H1 (cell line): ENCODE measurements at places on chromosomes 3 and 15. TPM values are rescaled to one million over a fixed set of nuclear protein-coding genes. Genes with fewer than 3 reads are reported as not detected.

DNA sequence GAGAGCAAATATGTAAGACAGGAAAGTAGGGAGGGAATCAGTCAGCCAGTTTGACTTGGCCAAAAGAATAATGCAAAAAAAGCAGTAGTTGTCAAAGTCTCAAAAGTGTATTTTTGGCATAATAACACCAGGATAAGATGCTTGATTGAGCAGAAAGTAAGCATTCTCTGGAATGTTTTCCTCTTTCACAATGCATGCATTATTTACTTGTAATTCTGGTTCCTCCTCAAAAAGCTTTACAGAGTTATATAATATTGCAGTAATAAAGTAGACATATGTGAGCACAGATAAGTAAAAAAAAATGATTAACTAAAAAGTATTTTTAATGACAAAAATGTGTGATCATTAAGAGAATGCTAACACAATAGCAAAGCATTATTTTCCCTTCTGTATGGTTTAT, 285.9 kb upstream of the BCHE start:
- H3K27me3 ChIP-seq = no peaks in the 10 kb centered on the region
- H3K36me3 ChIP-seq = no peaks in the 10 kb centered on the region
- no peaks in the 10 kb centered on the region for H3K4me1 ChIP-seq
- no peak for DNase-seq
- H3K27ac ChIP-seq = no peak overlapping the region
- no peak overlapping the region for H3K4me3 ChIP-seq

- DNase-seq = no peak
- no peak overlapping the region for H3K4me3 ChIP-seq
- no peaks in the 10 kb centered on the region for H3K27me3 ChIP-seq
- peaks cover 4% of the 10 kb centered on the region for H3K36me3 ChIP-seq
- no peak overlapping the region for H3K27ac ChIP-seq
Observed at GRCh38 chr3:183650554-183650953, 15.1 kb downstream of the KLHL24 start.

GHSR gene
- not detected in 2 replicates for total RNA-seq

MEIS2 gene
- 0.22 and 0.65 TPM in 2 replicates for total RNA-seq

POLQ gene
- total RNA-seq = 15.3 and 16.1 TPM in 2 replicates

PIERCE2 gene
- 1.4 and 2.7 TPM in 2 replicates for total RNA-seq

DNA sequence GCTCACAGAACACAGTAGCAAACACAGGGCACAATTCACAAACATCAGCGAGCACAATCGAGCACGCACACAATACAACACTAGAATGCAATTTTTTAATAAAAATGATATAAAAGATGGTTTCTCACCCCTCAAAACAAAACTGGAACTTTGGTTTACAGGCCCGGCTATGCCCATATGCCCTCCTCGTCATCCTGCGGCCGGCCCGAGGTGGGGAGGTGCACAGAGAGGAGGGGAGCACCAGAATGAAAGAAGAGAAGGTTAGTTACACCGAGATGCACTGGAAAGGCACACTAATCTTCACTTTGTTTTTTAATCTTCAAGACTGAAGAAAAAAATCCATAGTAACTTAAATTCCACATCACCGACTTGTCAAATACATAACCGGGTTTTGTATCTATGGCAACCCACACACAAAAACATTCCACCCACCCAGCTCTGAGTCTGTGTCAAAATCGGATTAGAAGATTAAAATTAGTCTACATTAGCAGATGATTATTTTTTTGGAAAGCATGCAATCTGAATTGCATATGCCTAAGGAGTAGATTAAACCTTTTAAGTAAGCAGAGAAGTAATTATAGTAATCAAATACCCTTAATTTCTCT, 196.7 kb upstream of the WNT5A start:
- H3K4me1 ChIP-seq = no peaks in the 10 kb centered on the region
- H3K27ac ChIP-seq = no peak overlapping the region
- no peaks in the 10 kb centered on the region for H3K36me3 ChIP-seq
- no peak overlapping the region for H3K4me3 ChIP-seq
- DNase-seq = no peak
- no peaks in the 10 kb centered on the region for H3K27me3 ChIP-seq

CIDEC gene
- not detected in 2 replicates for total RNA-seq

DNA sequence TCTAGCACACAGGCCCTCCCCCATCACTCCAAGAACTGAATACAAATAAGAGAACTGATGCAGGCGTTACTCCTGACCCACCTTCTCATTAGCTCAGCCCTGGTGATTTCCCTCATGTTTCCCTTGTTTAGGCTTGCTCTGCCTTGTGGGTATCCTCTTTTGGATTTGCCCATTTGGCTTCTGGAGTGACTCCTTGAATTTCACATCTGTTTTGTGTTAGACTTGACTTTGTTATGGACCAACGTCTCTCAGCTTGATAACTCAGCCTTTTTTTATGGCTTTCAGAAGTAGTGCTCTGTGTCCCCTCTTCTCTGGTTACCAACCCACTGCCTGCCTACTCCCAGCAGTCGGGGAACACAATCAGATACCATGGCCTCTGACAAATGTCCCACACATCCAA, 11.3 kb upstream of the TMOD3 start:
- H3K4me3 ChIP-seq = no peak overlapping the region
- no peak overlapping the region for H3K27ac ChIP-seq
- no peaks in the 10 kb centered on the region for H3K4me1 ChIP-seq
- no peaks in the 10 kb centered on the region for H3K36me3 ChIP-seq
- no peak for DNase-seq

STXBP5L gene
- total RNA-seq = 5.6 and 6.0 TPM in 2 replicates

DNA sequence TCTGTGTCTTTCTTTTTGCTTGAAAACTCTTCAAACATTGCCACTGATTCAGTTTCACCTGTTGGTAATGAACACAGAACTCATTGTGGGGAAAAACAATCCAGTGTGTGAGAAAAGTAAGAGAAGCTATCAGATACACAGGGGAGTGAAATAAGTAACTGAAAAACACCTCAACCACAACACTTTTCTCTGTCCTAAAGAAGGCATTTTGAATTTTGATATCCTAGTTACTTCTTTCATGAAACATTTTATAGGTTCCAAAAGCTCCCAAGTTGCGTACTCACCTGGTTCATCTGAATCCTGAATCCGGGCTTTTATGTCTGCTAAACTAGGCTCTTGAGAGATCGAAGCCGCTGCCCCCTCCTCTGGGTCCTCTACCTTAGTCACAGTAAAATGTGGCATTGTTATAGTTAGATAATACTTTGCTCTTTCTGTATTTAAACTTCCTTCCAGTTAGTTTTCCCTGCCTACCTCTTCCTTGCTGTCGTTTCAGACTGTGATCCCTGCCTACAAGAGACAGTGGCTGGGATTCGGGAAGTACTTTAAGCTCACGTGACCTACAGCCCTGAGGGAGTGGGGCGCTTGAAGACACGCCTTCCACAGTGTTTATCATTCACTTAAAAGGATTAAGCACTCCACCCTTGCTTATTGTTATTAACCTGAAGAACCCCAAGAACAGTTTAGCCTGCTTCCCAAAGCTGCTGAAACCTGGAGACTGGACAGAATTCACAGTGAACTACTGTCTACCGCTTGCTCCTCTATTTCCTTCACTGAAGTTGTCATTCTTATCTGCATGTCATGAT, 19.1 kb downstream of the SLC12A6 start:
- H3K36me3 ChIP-seq = no peaks in the 10 kb centered on the region
- DNase-seq = peak; percentile 51
- peaks cover 4% of the 10 kb centered on the region for H3K4me1 ChIP-seq
- H3K4me3 ChIP-seq = peak overlapping the region; percentile 35
- no peaks in the 10 kb centered on the region for H3K27me3 ChIP-seq
- H3K27ac ChIP-seq = no peak overlapping the region

- no peak overlapping the region for H3K4me3 ChIP-seq
- no peak overlapping the region for H3K27ac ChIP-seq
- no peaks in the 10 kb centered on the region for H3K4me1 ChIP-seq
- H3K27me3 ChIP-seq = no peaks in the 10 kb centered on the region
Observed at GRCh38 chr15:69663441-69663840, 210.8 kb downstream of the RPLP1 start.

- H3K36me3 ChIP-seq = no peaks in the 10 kb centered on the region
- DNase-seq = peak; percentile 83
- no peak within 1 kb of the TSS for H3K27ac ChIP-seq
- H3K27me3 ChIP-seq = no peaks in the 10 kb centered on the region
- H3K4me1 ChIP-seq = no peaks in the 10 kb centered on the region
Observed at GRCh38 chr15:34583399-34584329, at the start of gene GOLGA8B. GOLGA8B (minus strand) TSS chr15:34583651; CDS start chr15:34535912, 47,739 bp downstream.

- no peaks in the 10 kb centered on the region for H3K27me3 ChIP-seq
- no peak overlapping the region for H3K27ac ChIP-seq
- H3K36me3 ChIP-seq = peaks cover 5% of the 10 kb centered on the region
- no peaks in the 10 kb centered on the region for H3K4me1 ChIP-seq
- no peak for DNase-seq
Observed at GRCh38 chr3:98812851-98813374, 49.8 kb downstream of the ST3GAL6 start.

DNA sequence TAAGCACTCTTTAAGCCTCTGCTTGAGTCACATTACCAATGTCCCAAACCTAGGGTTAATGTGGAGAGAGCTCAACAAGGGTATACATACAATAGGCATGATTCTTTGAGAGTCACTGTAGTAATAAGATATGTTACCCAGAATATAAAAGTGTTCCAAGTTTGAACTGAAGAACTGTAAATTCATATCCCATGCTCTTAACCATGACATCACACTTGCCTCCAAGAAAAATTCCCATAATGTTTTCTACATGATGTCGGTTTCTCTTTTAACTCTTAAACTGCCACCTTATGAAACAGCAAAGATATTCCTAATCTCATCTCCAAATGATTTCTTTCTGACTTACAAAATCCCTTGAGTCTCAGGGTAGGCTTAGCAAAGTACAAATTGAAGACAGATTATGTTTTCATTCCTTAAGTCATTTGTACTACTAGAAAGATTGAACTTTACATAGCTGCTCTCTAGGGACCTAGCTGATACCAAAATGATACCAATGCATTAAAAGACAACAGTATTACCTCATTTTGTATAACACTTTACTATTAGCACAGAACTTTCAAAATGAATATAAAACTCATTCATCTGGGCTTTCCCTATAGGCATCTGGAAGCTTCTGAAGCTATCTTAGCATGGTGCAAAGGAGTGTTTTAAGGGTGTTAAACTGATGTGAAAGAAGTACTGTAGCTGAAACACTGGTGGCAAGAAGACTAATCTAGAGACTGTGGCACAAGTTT, 127.1 kb downstream of the KCNMB2 start:
- no peaks in the 10 kb centered on the region for H3K27me3 ChIP-seq
- no peaks in the 10 kb centered on the region for H3K36me3 ChIP-seq
- no peaks in the 10 kb centered on the region for H3K4me1 ChIP-seq
- H3K4me3 ChIP-seq = no peak overlapping the region

SUSD5 gene
- total RNA-seq = 3.3 and 3.9 TPM in 2 replicates

GRCh38 chr15:96171853-96172296, 158.6 kb upstream of the NR2F2 start:
- H3K27ac ChIP-seq = no peak overlapping the region
- no peaks in the 10 kb centered on the region for H3K36me3 ChIP-seq
- no peak for DNase-seq
- H3K27me3 ChIP-seq = no peaks in the 10 kb centered on the region
- no peak overlapping the region for H3K4me3 ChIP-seq
- H3K4me1 ChIP-seq = peaks cover 4% of the 10 kb centered on the region; the same call in 1 of the 2 replicates

TMEM212 gene
- total RNA-seq = not detected in 2 replicates

- no peaks in the 10 kb centered on the region; the same call in 1 of the 2 replicates for H3K27me3 ChIP-seq
- H3K4me1 ChIP-seq = peaks cover 3% of the 10 kb centered on the region; the same call in 1 of the 2 replicates
- no peaks in the 10 kb centered on the region for H3K36me3 ChIP-seq
- H3K4me3 ChIP-seq = peak overlapping the region; percentile 57
- peak overlapping the region; percentile 99 for H3K27ac ChIP-seq
Observed at GRCh38 chr3:138188013-138188730, 1.1 kb downstream of the ARMC8 start.

DNA sequence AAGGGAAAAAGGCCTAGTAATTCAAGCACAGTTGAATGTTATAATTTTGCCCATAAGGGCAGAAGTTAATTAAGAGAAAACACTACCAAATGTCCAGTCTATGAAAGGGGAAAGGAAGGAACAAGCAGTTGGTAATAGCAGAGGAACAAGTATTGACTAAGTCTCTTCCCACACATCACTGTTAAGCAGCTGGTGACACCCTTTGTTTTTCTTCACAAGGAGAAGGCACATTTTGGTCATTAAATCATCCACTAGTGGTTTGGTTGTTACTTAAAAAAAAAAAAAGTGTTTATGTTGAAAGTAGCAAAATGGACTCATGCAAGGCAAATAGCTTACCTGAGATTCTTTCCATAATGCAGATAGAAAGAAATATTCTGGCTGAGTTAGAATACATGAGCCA, 321.4 kb upstream of the NECTIN3 start:
- H3K27ac ChIP-seq = no peak overlapping the region
- no peaks in the 10 kb centered on the region for H3K27me3 ChIP-seq
- peaks cover 16% of the 10 kb centered on the region; the same call in 1 of the 2 replicates for H3K4me1 ChIP-seq
- DNase-seq = no peak
- H3K4me3 ChIP-seq = no peak overlapping the region

CLN6 gene
- 60.0 and 62.3 TPM in 2 replicates for total RNA-seq

DNA sequence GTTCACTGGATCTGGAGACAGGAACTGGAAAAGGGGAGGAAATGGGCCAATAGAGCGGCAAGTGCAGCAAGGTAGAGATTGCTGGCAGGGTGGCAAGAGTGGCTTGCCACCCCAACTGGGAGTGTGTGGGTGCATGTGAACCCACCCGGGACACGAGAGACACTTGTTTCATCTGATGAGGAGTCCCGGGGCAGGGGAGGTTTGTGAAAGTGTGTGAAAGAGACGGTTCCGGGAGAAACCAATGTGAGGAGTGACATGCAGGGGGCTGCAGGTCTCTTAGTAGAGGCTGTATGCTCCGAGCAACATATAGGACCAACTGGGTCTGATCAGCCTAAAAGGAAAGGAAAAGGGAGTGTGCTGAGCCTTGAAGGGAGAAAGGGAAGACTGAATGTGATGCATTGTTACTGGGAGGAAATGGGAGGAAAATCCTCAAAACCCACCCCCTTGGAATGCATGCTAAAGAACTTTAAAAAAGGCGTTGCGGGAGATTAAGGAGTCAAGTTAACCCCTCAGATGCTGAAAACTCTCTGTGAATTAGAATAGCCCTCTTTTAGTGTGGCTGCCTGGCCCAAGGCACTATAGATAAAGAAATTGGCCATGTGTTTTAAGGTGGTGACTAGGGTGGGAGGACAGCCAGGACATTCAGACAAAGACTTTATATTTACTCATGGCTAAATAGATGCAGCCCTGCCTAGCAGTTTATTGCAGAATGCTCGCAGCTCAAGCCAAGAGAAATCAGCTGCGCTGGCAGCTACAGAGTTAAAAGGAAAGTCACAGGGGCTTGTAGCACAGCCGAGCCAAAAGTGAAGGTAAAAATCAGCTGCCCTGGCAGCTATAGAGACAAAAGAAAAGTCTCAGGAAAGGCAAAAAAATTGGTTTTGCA, 9.1 kb upstream of the SLC9C1 start:
- peak; percentile 60 for DNase-seq
- no peaks in the 10 kb centered on the region for H3K27me3 ChIP-seq
- peak overlapping the region; percentile 90 for H3K27ac ChIP-seq
- peak overlapping the region; percentile 31 for H3K4me3 ChIP-seq
- peaks cover 18% of the 10 kb centered on the region for H3K4me1 ChIP-seq

GRCh38 chr3:82957696-82958095, 1196.3 kb upstream of the GBE1 start:
- H3K36me3 ChIP-seq = no peaks in the 10 kb centered on the region
- no peak for DNase-seq
- H3K4me3 ChIP-seq = no peak overlapping the region
- H3K4me1 ChIP-seq = no peaks in the 10 kb centered on the region

GRCh38 chr15:56040081-56041035, 46.9 kb upstream of the NEDD4 start:
- H3K4me3 ChIP-seq = no peak overlapping the region
- H3K27me3 ChIP-seq = no peaks in the 10 kb centered on the region
- peak; percentile 25 for DNase-seq
- no peaks in the 10 kb centered on the region for H3K36me3 ChIP-seq
- no peaks in the 10 kb centered on the region for H3K4me1 ChIP-seq
